ENCODE measurements at places on chromosomes 13 and 19.
A peak's percentile ranks its signal among the peaks of the same experiment; 100 is the strongest.

DNA sequence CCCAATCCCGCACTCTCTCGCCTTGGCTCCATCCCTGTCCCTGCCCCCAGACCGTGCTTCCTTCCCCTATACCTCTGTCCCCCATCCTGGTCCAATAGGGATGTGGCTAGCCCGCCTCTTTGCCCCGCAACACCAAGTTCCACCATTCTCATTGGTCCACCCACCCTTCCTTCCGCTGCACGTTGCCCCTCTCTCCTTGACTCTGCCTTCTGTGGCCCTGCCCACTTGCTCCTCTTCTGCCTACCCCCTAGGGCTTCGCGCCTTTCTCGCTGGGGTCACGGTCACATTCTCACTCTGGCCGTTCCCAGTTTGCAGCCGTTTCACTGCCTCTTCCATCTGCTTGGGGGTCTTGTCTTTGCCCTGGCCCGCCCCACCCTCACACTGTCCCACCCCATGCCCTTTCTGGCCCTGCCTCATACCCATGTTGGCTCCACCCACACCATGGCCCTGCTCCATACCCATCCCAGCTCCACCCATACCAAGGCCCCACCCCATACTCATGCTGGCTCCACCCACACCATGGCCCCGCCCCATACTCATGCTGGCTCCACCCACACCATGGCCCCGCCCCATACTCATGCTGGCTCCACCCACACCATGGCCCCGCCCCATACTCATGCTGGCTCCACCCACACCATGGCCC lies 4.5 kb upstream of the ARHGAP45 start:
- no peak for DNase-seq

- DNase-seq = no peak
Measured at GRCh38 chr13:86082121-86082520, 282.9 kb upstream of the SLITRK6 start.

DNA sequence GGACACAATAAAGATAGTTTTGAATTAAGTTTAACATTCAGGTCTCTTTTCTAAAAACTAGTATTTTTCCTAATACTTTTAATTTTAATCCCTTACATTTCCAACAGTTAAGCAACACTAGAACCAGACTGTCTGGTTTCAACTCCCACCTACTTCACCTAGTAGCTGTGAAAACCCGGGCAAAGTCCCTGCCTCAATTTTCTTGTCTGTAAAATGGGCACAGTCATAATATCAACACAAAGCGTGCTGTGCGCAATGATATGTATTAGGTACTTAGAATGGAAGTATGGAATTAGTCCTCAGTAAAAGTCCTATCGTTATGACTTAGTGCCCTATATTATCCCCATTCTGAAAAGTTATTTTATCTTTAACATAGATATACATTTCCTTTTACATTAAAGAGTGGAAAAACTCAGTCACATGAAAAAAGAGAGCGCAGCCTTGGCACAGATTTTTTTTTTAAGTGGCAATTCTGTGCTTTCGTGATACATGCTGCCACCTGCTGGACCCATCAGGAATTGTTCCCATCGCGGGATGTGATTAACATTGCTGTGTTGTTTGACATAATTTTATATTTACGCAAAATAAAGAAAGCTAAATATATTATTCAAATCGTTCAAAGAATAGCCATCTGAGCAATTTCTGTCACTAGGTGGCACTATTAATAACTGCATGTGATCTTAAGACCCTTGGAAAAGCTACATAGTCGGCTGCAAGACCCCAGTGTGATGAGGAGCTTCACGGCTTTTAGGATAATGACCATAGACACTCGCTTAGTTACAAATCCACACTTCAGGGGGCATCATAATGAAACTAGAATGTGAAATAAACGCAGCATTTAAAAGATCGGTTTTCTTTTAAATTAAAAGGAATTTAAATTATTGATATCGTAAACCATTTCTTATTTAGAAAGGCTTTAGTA lies 59.9 kb downstream of the LIG4 start:
- peak; percentile 84 for DNase-seq

DNA sequence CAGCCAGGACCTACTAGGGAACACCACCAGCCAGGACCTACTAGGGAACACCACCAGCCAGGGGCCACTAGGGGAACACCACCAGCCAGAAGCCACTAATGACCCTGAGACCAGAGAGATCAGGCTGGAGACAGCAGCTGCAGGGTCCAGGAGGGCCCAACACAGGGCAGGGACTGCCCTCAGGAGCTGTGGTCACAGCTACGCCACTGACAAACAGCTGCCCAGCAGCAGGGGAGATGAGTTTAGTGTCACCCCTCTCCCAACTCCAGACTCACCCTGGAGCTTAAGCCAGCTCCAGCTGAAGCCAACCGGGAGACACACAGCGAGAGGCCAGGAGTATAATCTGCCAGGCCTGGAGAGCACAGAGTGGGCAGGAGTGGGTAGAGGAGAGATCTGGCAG lies 25.7 kb downstream of the TUBGCP3 start:
- no peak for DNase-seq

- no peak for DNase-seq
Measured at GRCh38 chr13:65613004-65613403, 1617.1 kb downstream of the PCDH9 start.

GRCh38 chr13:47213047-47213446 lies 316.2 kb upstream of the HTR2A start:
- DNase-seq = no peak

DNA sequence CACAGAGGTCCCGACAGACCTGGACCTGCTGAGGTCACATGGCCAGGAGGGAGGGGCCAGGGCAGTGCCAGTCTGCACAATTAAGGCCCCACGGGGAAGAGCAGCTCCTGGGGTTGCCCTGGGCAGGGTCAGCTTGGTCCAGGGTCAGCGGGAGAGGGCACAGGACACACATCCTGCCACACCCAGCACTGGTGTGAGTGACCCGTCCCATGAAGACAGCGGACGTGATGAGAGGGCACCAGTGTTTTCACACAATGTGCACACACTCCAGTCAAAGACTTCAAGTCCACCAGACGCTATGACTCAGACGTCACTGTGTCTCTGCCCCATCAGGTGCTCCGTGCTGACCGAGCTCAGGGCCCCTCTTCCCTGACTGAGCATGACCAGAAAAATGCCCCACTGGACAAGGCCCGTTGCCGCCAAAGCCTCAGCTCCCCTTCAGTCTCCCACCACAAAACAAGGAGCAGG lies 4.2 kb downstream of the TMEM259 start:
- no peak for DNase-seq

GRCh38 chr13:106786006-106786563 lies 218.1 kb upstream of the ARGLU1 start:
- no peak for DNase-seq

- no peak for DNase-seq
Measured at GRCh38 chr13:98819382-98820010, 67.0 kb upstream of the SLC15A1 start.

GRCh38 chr19:40163541-40164129 lies 27.6 kb upstream of the MAP3K10 start:
- DNase-seq = no peak

DNA sequence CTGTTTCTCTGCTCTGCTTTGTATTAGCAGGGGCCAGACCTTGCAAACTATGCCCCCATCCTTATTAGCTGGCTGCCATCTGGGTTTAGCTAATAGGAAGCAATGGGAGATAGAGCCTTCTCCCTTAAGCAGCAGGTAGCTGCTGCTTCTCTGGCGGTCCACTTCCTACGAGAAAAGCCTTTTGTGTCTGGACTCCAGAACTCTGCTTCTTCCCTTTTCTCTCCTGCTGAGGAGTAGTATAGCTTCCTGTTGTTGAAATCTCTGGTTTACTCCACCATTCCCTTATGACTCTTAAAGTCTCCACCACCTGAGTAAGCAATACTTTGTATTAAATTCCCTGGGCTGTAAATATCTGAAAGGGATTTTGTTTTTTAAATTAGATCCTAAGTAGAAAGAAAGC lies 147.1 kb downstream of the DNAJC15 start:
- no peak for DNase-seq

GRCh38 chr19:15264061-15264932 lies 32.0 kb upstream of the EPHX3 start:
- peak; percentile 91 for DNase-seq

DNA sequence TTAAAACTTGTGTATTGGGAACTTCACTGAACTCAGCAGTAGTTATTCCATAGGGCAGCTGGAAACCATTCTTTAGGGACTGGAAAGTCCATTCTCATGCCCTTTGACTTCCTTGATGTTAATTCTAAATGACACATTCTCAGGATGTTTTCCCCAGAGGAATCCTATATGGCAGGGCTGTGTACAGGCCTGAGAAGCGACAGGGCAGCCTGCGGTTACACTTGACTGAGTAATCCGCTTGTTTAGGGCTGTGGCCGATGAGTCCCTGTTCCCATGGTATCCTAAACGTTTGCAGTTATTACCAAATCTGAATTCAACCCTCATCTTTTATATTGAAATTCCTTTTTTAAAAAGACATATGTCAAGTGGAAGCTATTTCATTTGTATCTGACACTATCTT lies 83.5 kb downstream of the COL4A2 start:
- DNase-seq = no peak

- peak; percentile 33 for DNase-seq
Measured at GRCh38 chr13:113763254-113763653, 4.2 kb downstream of the TMEM255B start.

DNA sequence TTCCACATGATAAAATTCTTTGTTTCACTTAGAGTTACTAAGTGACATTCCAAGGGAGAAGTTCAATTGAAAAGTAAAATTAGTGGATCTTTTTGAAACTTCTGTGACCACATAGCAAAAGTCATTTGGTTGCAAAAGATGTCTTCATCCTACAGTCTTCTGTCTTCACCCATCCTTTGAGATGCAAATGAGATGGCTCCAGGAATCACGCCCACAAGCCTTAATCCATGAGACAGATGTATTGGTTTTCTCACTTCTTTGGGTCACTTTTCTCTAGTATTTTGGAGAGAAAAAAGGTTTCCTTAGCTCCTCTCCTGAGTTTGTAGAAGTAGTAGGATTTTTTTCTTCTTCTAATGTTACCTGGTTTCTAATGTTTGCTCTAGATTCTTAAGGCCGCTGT lies 259.5 kb upstream of the SLC10A2 start:
- no peak for DNase-seq

DNA sequence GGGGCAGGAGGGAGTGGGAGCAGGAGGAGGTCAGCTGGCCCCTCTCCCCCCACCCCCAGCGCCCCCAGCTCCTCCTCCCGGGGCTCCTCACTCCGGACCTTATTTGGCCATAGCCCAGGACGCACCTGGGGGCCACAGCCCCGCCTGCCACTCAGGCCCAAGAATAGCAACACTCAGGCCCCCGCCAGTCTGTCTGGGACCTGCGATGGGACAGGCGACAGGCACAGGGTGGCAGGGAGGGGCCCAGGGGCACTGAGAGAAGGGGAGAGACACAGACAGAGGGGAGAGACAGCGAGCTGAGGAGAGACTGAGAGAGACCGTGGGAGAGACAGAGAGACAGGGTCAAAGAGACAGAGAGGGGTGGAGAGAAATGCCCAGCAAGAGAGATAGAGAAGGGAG lies 10.2 kb downstream of the JOSD2 start:
- DNase-seq = peak; percentile 62

- no peak for DNase-seq
Measured at GRCh38 chr13:91187522-91187921, 160.0 kb upstream of the MIR17HG start.

- no peak for DNase-seq
Measured at GRCh38 chr13:73672492-73672891, 461.7 kb downstream of the KLF12 start.

DNA sequence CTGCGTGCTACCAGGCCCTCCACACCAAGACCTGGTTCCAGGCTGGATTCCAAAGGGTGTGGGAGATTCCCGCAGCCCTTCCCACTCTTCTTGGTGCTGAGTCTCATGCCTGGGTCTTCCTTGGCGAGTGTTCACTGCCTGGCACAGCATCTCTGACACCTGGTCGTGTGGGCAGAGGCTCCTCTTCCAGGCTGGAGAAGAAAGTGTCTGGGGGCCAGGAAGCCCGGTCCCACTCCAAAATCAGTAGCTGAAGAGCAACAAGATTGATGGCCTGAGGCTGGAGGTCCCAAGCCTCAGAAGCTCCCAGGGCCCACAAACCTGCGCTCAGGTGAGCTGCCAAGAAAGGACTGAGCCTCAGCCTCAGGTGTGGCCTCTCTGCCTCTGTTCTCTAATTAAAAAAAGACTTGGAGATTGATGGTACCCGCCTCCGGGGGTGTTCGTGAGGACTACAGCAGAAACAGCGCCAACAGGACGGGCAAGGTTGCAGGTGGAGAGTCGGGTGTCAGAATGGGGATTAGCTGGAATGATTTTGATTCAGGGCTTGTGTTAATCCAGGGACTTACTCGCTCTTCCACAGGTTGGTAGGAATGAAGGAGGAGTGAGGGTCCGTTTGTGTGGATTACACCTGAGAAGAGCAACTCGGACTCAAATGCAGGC lies 217.5 kb downstream of the TEX29 start:
- DNase-seq = no peak

DNA sequence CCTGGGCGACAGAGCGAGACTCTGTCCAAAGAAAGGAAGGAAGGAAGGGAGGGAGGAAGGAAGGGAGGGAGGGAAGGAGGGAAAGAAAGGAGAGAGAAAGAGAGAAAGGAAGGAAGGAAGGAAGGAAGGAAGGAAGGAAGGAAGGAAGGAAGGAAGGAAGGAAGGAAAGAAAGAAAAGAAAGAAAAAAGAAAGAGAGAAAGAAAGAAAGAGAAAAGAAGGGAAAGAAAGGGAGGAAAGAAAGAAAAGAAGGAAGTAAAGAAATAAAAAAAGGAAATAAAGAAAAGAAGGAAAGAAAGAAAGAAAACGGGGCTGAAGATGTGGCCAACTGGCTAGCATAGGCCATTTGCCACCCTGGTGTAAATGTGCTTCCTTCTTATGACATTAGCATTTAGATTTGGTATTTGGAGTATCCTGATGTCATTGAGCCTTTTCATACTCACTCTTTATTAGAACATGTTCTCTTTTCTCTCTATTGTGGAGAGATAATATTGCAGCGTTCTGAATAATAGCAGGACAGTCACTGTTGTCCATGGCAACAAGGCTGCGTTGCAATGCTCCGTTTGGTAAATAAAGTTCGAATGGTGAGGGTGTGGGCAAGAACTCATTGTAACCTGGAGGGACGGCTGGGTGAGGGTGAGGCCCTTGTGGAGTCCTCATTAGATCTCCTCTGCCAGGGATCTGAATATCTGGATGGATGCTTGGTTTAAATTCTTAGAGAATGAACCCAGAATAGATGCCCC lies 173.9 kb upstream of the UBL3 start:
- DNase-seq = no peak

DNA sequence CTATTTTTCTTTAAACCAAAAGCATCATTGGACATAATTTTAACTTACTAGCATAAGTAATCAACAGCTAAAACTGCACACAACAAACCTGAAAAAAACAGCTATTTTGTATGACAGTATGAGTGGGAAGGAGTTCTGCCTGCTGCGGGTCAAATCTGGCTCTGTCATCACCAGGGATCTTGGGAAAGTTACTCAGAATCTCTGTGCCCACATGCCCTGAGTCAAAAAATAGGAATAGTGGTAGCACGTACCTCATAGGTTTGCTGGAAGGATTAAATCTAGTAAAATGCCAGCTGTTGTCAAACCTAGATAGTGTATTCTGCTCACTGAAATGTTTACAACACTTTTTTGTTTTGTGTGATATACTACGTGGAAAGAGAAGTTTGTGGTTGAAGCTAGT lies 1.1 kb downstream of the CLN5 start:
- DNase-seq = no peak

Measured in activated effector memory CD4-positive, alpha-beta T cell treated with anti-CD3 and anti-CD28 coated beads, Interleukin-2, amount 50 U/mL, for 16 hours (primary cell).